ENCODE measurements at places on chromosomes 3 and 15. TPM values are rescaled to one million over a fixed set of nuclear protein-coding genes. Genes with fewer than 3 reads are reported as not detected.

DNA sequence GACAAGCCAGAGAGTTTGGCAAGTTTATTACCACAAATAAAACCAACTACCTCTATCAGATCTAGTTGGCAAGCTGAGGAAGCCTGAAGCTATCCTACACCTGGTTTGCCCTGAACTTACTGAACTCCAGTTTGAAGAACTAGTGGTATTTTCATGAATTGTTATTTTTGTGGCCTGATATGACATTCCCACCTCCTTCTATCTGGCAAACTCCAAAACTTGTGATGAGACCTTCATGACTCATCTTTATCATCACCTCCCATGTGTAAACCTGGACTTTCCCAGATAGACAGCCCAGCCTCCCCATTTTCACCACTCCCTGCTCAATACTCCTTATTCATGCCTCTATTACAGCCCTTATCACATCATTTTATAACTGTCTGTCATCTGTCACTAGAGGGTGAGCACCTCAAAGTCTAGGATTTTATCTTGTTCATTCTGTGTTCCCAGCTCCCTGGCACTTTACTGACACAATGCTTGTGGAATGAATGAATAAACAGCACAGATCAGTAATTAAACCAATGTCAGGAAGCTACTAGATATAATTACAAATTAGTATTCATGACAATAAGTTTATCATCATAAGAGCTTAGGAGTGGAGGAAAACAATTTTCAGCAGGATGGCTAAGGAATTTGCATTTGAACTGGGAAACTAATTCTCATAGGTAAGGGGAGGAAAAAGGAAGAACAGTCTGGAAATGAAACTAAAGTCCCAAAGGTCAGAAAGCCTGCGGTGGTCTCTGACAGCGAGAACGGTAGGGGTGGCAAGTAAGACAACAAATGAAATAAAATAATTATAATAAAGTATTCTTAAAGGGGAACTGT is 13.2 kb upstream of the TRANK1 start:
- DNase-seq, result no peak

GRCh38 chr15:28904541-28905315 is 19.0 kb downstream of the APBA2 start:
- DNase-seq, result no peak

The PRSS50 gene
- not detected for total RNA-seq

The TMCO5A gene
- total RNA-seq, result not detected

GRCh38 chr15:46703020-46703861 is 1014.1 kb upstream of the SEMA6D start:
- DNase-seq, result no peak

GRCh38 chr3:32392536-32393302 is 1.1 kb downstream of the CMTM7 start:
- no peak for DNase-seq

GRCh38 chr15:80497221-80497620 is 93.0 kb downstream of the ARNT2 start:
- no peak for DNase-seq

The FBXL22 gene
- total RNA-seq, result 0.11 TPM

DNA sequence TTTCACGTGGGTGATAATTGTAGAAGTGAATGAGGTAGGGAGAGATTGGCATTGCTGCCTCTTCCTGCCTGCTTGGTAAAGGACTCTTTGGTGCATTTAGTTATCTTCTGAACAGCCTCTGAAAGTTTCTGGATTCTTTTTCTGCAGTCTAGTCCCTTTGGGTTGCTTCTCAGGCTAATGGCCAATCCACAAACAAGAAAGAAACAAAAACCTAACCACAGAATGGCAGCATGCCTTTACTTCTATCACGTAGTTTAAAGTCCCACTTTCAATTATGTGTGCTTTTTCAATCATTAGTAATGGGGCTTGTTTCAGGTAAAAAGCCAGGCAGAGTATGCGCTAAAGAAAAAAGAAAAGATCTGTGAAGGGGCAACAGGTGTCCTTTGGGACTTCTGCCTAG is 7.4 kb downstream of the FGF12 start:
- no peak for DNase-seq

The WDR76 gene
- 22.8 TPM for total RNA-seq
